ENCODE measurements at places on chromosomes 2 and 18.

DNA sequence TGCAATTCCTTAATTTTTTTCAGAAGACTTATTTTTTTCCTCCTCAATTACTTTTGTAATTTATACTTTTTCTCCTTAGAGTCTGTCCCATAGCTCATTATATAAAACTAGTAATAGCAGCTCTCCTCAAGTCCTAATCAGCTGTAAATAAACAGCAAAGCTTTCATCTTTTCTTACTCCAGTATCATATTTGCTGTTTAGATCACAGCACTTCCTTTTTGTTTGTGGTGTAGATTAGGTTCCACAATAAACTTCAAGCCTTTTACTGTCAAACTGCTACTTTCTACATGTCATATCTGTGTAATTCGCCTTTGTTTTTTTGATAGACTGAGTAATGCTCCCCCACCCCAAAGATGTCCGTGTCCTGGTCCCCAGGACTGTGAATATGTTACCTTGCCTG, 25.5 kb downstream of the GCG start:
- DNase-seq: no peak

DNA sequence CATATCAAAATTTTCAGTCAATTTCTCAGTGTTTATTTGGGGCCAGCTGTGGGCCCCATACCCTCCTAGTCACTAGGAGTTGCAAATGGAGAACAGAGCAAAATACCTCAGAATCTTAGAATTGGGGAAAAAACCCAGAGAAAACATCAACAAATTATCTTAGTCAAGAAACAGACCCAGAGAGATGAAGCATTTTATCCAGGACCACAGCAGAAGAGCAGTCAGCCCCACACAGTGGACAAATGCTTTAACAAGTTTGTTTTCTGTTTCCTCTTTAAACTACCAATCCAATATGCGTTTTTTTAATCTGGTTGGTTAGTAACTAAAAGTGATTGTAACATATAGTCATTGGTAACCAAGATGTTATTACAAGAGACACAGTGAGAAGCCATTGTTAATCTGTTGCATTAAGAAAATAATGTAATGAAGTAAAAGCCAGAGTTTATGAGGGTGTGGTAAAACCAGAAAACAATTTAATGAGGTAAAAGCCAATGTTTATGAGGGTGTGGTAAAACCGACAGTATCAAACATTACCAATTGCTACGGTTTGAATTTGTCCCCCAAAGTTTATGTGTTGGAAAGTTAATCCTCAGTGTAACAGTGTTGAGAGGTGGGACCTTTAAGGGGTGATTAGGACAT, 60.7 kb upstream of the COX7A2L start:
- DNase-seq: peak; percentile 45

DNA sequence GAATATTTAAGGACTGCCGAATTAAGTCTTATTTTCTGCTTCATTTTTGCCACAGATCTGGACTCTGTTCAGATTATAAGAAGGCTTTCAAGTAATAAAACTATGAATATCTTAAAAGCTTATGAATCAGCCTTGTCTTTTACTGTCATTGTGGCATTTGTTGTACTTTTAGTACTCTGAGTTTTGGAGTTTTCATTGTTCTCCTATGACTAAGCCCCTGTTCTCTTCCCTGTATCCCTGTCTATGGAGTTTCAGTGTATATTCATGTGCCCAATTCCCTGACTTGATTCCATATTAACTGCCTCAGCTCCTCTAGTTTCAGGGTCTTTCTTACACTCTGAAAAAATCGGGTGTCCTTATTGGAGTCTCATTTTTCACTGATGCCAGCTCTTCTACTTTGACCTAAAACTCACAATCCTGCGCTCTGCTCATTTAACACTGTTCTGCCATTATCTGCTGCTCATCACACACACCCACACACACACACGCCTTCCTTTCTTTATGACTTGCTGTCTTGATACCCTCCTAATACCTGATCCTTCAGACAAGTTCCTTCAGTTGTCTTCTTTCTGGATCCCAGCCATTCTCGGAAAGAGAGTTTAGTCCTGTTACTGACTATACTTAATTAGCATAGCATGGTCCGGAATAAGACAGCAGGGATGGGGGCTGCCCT, 511.8 kb downstream of the CPS1 start:
- no peak for DNase-seq

GRCh38 chr2:35741556-35741955, 614.0 kb upstream of the CRIM1 start:
- DNase-seq: peak; percentile 10

DNA sequence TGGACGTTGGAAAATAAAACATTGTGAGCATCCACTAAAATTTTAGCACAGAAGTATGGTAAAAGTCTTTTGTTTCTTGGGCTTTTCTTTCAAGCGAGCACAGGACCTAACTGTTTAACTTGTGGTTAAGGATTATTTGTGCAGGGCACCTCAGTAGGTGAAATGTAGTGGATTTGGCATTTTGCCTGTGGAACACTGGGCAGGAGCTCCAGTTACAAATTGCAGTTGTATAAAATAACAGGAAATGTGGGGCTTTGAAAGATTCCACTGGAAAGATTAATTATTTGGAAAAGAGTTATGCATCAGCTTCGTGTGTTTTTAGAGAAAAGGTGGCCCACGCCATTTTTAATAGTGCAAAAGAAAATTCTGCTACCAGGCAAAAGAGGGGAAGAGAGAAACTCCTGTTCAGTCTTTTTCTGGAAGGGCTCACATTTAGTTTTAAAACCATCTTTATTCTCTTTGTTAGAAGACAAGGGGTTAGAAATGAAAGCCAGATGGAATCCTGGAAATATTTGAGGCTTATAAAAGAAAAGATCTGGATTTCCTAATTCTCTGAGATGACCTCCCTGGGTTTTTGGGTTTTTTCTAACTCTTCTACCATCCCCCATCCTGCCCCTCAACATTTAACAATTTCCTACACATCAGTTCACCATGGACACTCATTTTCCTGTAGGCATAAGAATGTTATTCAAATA, 144.3 kb upstream of the SERTAD2 start:
- DNase-seq: peak; percentile 92
